ENCODE measurements at places on chromosomes 7 and 10. TPM values are rescaled to one million over a fixed set of nuclear protein-coding genes. Genes with fewer than 3 reads are reported as not detected.

- no peak overlapping the region for H3K27ac ChIP-seq
- no peaks in the 10 kb centered on the region for H3K27me3 ChIP-seq
- no peak for DNase-seq
Measured at GRCh38 chr7:20964281-20964918, 177.7 kb upstream of the SP8 start.

DNA sequence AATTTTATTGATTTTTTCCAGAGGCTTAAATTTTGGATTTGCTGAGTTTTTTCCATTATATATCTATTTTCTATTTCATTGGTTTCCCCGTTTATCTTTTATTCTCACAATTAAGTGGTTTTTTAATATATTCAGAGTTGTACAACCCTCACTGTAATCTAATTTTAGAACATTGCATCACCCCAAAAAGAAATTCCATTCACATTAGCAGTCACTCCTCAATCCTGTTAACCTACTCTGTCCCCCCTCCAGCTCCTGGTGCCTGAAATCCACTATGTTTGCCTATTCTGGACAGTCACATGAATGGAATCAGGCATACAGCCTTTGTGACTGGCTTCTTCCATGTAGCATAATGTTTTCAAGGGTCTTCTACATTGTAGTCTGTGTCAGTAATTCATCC lies 55.8 kb upstream of the ITGA8 start:
- no peak for DNase-seq
- H3K27ac ChIP-seq: no peak overlapping the region
- peaks cover 28% of the 10 kb centered on the region for H3K36me3 ChIP-seq
- H3K4me1 ChIP-seq: no peaks in the 10 kb centered on the region

DNA sequence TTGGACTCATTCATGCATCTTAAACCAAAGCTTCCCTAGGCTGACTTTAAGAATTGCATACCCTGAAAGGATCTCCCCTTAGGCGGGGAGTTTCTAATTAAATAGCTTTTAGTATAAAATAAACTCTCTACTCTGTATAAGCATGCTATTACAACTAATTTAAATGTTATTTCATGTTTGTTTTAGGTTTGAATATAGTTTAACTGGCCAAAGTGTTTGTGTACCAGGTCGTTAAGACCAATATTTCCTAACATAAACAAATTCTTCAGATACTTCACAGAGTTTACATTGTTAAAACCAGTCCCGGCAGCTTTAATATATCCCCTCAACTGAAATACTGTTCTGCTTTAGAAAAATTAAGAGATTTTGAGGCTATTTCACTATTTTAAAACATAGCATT lies 2.3 kb downstream of the GLI3 start:
- H3K36me3 ChIP-seq: no peaks in the 10 kb centered on the region
- H3K4me1 ChIP-seq: peaks cover 19% of the 10 kb centered on the region
- peaks cover 12% of the 10 kb centered on the region for H3K27me3 ChIP-seq
- no peak for DNase-seq

- no peak for DNase-seq
- H3K4me1 ChIP-seq: peaks cover 8% of the 10 kb centered on the region
- H3K36me3 ChIP-seq: no peaks in the 10 kb centered on the region
- H3K4me3 ChIP-seq: no peak overlapping the region
- no peak overlapping the region for H3K27ac ChIP-seq
Measured at GRCh38 chr7:88224601-88225275, 4.9 kb upstream of the SRI start.

DNA sequence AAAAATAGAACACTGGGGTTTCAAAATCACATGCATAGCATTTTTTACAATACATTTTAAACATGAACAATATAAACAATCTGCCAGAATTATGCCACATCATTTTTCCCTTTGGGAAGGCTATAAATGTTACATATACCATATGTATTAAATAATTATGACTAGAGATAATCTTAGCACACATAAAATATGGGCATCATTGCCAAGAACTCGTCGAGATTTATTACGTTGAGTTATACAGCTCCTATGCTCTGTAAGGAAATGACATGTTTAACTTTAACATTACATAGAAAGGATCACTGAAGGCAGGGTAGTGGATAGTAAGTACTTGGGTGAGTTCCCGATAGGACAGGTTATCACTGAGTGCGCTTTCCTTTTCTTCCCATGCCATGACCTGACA lies 267.8 kb downstream of the PARD3 start:
- H3K27ac ChIP-seq: no peak overlapping the region
- H3K36me3 ChIP-seq: no peaks in the 10 kb centered on the region
- no peak overlapping the region for H3K4me3 ChIP-seq

DNA sequence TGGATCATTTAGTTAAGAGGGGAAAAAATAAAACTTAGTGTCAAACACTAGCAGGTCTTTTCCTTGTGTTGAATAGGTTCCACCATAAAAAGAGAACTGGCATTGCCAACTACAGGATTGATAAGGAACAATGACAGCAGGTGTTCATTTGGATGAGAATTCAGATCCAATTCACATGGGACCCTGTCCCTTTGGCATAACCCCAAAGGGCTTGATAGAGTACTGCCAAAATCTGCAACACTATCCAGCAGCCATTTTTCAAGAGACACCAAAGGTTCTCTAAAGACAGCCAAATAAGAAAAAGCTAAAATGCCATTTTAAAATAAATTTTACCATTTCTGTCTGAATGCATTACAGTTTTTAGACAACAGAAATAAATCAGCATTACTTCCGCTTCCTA lies 422.3 kb downstream of the DGKB start:
- no peak overlapping the region for H3K27ac ChIP-seq
- no peak for DNase-seq
- H3K4me3 ChIP-seq: no peak overlapping the region
- H3K36me3 ChIP-seq: no peaks in the 10 kb centered on the region
- H3K27me3 ChIP-seq: no peaks in the 10 kb centered on the region

DNA sequence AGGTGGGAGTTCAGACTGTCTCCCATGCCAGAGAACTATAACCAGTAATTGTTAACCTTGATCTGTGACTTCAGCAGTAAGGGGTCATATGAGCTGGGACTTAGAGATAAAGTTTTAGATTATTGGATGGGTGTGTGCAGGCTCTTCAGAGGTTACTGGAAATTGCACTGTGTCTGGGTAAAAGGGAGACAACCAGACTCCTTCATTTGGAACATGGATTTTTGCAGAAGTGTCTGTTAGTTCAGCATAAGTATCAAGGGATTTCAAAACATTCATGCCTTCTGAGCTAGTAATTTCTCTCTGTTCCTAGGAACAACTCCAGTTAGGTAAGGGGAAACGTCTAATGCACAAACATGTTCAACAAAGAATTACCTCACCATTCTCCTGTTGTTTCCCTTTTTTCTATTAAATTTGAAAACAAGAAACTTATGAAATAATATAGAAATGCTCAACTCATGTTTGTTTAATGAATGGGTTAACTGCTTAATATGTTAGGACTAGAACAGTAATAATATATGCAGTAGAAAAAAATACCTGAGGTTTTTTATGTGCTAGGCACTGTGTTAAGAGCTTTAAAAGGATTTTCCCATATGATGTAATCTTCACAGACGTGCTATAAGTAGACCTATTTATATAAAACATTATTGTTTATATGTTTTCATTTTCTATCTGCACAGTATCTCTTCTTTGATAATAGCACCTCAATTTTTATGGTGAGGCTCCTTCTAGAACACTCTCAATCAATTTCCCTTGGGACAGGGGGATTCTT lies 233.0 kb downstream of the CACNA2D1 start:
- no peaks in the 10 kb centered on the region for H3K4me1 ChIP-seq
- DNase-seq: no peak
- H3K36me3 ChIP-seq: no peaks in the 10 kb centered on the region
- no peak overlapping the region for H3K27ac ChIP-seq

Gene NPSR1
- total RNA-seq: not detected

DNA sequence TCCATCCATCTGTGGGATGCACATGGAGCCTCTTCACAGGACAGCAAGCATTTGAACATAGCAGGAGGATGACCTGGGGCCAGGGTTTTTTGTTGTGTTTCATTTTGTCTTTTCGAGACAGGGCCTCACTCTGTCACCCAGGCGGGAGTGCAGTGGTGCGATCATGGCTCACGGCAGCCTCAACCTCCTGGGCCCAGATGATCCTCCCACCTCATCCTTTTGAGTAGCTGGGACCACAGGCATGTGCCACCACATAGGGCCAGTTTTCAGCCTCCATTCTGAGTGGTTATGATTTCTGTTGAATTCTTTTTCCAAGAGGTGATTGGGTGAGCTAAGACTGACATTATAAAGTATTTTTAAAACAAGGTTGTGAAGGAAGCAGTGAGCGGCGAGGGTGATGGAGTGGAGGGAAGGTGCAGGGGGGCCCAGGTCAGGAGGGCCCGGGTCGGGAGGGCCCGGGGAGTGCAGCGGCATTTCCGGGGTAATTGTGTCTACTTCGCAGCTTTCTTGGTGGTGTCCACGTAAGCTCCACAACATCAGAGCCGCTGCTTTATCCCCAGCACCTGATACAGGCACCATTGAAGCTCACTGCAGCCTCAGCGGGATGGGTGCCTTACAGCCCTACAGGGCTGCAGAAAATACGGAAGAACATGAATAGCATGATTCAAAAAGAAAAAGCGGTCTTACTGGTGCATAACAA lies 12.0 kb upstream of the LARP4B start:
- no peaks in the 10 kb centered on the region for H3K27me3 ChIP-seq
- no peaks in the 10 kb centered on the region for H3K36me3 ChIP-seq
- no peak for DNase-seq
- H3K4me1 ChIP-seq: peaks cover 10% of the 10 kb centered on the region

- H3K36me3 ChIP-seq: no peaks in the 10 kb centered on the region
- no peak for DNase-seq
- no peaks in the 10 kb centered on the region for H3K4me1 ChIP-seq
Measured at GRCh38 chr7:157738066-157738460, 401.3 kb downstream of the DNAJB6 start.

Gene HTR7
- total RNA-seq: 0.32 TPM

GRCh38 chr7:84912993-84913635 lies 273.7 kb downstream of the SEMA3D start:
- no peaks in the 10 kb centered on the region for H3K27me3 ChIP-seq
- DNase-seq: no peak
- H3K4me3 ChIP-seq: no peak overlapping the region
- H3K36me3 ChIP-seq: no peaks in the 10 kb centered on the region
- no peak overlapping the region for H3K27ac ChIP-seq

Gene CDK1
- 4.3 TPM for total RNA-seq

- no peak overlapping the region for H3K4me3 ChIP-seq
- H3K4me1 ChIP-seq: no peaks in the 10 kb centered on the region
- DNase-seq: no peak
- H3K36me3 ChIP-seq: no peaks in the 10 kb centered on the region
Measured at GRCh38 chr10:59079386-59080226, 96.8 kb upstream of the PHYHIPL start.

DNA sequence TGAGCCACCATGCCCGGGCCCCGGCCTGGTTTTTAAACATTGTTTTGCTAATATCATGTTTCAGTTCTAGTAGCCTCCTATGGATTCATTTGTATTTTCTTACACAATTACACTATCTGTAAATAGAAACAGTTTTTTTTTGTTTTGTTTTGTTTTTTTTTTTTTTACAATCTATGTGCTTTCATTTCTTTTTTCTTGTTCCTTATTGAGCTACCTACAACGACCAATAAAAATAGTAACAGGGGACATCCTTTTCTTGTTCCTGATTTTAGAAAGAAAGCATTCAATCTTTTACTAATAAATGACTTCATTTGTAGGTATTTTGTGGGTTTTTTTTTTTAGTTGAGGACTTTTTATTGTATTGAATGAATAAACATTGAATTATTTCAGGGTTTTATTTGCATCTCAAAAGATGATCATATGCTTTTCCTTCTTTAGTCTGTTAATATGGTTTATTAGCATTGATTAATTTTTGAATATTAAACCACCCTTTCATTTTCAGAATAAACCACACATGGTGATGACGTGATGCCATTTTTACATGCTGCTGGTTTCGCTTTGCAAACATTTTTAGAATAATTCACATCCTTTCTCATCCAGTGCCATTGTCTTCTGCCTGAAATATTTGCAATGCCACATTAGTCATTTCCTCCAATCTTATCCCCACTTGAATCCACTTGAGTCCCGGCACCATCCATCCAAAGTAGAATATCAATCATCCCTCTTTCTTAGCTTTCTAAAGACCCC lies 18.1 kb upstream of the AKR1E2 start:
- H3K4me1 ChIP-seq: no peaks in the 10 kb centered on the region
- no peaks in the 10 kb centered on the region for H3K36me3 ChIP-seq
- H3K27ac ChIP-seq: no peak overlapping the region
- no peak overlapping the region for H3K4me3 ChIP-seq
- no peak for DNase-seq

DNA sequence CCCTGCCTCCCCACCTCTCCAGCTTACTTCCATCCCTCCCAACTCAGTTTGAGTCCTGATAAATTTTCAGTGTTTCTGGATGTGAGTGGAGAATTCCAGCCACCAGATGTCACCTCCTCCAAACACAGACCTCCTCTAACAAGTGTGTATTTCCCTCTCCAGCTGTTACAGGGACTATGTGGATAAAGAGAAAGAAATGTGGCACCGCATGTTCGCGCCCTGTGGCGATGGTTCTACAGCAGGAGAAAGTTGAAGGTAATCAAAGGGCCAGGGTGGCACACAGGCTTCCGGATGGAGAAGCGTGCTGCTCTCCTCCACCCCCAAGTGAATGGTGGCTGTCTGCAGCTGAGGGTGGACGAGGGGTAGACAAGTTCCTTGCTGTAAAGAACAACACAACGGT lies 14.7 kb downstream of the FKBP6 start:
- H3K27ac ChIP-seq: no peak overlapping the region
- H3K4me3 ChIP-seq: no peak overlapping the region
- H3K27me3 ChIP-seq: no peaks in the 10 kb centered on the region
- H3K36me3 ChIP-seq: no peaks in the 10 kb centered on the region
- no peaks in the 10 kb centered on the region for H3K4me1 ChIP-seq

Gene UPK3B
- total RNA-seq: 16.6 TPM

DNA sequence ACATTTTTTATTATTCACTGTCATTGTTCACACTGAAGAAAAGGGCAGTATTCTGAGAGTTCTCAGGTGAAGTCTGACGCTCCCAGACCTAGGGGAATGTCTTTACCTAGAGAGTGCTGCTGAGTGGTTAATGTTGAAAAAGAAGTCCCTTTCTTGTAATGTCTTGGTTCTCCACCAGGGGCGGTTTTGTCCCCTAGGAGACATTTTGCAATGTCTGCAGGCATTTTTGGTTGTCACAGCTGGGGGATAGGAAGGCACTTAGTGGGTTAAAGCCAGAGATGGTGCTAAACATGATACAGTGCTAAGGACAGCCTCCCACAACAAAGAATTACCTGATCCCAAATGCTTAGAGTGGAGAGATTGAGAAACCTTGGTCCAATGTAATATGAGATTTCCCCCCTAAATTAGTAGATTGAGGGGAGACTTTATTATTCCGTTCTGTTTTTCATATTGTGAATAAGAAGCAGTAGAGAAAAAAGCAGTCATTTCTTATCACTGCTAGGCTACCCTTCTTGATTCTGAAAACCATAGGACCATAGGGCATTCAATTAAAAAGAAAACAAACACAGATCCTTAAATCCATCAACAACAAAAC lies 13.1 kb downstream of the UMAD1 start:
- no peak overlapping the region for H3K4me3 ChIP-seq
- H3K36me3 ChIP-seq: no peaks in the 10 kb centered on the region
- no peak overlapping the region for H3K27ac ChIP-seq
- no peaks in the 10 kb centered on the region for H3K27me3 ChIP-seq
- DNase-seq: no peak
- H3K4me1 ChIP-seq: no peaks in the 10 kb centered on the region

All from lower lobe of right lung (tissue), 2 donors.